CD8-positive, alpha-beta memory T cell (primary cell): ENCODE measurements at places on chromosomes 2 and 18. TPM values are rescaled to one million over a fixed set of nuclear protein-coding genes. Genes with fewer than 3 reads are reported as not detected.

PLGLB2 gene
- 0.89 TPM for total RNA-seq

ZNF892 gene
- 4.7 TPM for total RNA-seq

DLGAP1 gene
- total RNA-seq = not detected

INPP1 gene
- total RNA-seq = 13.4 TPM

CTAGE1 gene
- not detected for total RNA-seq

SERPINB12 gene
- not detected for total RNA-seq

EIF5B gene
- 96.2 TPM for total RNA-seq

LONRF2 gene
- total RNA-seq = 0.20 TPM

ADAM23 gene
- total RNA-seq = 0.55 TPM

ITPRID2 gene
- 51.8 TPM for total RNA-seq

MYL1 gene
- not detected for total RNA-seq

NLRC4 gene
- total RNA-seq = 0.07 TPM

IL36RN gene
- not detected for total RNA-seq

INSIG2 gene
- total RNA-seq = 16.9 TPM

UGT1A4 gene
- total RNA-seq = not detected

EHBP1 gene
- 23.1 TPM for total RNA-seq

QPCT gene
- 3.9 TPM for total RNA-seq

DUSP2 gene
- total RNA-seq = 214 TPM

SCN9A gene
- not detected for total RNA-seq
